Activated CD4-positive, alpha-beta T cell treated with anti-CD3 and anti-CD28 coated beads, Interleukin-2, amount 50 U/mL, for 24 hours (primary cell): ENCODE measurements at places on chromosomes 3 and 15.

DNA sequence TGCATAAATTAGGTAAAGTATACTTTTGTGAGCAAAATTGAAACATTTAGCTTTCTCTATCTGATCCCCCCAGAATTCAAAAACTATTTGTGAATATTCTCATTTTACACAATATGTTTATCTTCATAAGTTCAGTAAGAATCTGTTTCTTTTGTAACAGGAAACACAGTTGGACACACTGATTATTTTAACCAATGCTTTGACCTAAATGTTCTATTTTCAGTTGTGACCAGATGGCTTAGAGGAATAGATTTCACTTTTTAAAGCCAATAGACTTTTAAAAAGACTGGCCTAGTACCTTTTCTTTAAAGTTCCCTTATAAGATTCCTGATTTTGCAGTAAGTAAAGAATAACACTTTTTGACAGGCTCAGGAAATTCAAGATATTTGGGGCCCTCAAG, 74.0 kb upstream of the STRIT1 start:
- DNase-seq: no peak

DNA sequence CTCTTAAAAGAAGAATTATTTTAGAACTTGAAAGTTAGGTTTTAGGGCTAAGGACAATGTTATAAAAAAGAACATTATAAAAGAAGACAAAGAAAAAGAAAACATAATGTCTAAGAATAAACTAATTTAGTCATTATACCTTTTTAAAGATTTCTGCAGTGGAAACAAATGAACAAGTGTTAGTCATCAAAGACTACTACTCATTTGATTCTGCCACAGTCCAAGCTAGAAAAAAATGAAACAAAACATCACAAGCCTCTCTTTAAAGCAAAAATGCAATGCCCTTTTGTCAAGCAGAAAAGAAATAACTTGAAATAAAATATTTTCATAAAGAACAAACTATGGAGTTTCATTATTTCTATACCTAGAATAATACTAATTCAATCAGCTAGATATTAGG, 102.0 kb downstream of the TBC1D5 start:
- no peak for DNase-seq

GRCh38 chr3:94092086-94092485, 29.2 kb downstream of the NSUN3 start:
- no peak for DNase-seq

DNA sequence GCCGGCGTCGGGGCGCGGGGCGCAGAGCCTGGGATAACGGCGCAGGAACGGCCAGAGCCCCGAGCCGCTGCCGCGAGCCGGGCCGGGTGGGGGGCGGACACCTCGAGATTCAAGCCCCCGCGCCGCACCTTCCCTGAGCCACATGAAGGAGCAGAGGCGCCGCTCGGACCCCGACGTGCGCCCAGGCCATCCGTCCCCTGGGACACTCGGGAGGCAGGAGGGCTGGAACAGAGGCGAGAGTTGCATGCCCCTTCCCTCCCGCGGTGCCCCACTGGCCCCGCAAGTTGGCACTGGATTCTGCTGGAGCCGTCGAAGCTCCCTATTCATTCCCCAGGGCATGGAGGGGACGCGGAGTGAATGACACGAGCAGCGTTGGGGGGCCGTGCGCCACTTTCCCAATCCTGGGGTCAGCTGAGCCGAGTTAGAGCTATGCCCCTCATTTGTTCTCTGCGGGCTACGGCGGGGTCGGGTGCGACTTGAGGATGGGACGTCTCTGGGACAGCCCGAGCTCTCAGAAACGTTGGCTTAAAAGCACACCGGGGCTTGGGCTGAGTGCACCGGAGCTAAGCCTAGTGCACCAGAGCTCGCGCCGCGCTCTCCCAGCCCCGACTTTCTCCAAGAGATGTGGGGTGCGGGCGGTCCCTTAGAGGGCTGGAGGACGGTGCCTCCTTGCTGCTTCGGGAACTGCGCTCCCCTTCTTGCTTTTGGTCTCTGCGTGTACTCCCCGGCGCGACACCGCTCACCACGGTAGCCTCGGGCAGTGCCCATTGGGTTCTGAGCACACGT, 588 bp downstream of the SLC6A1 start:
- DNase-seq: no peak
